ENCODE measurements at places on chromosomes 7 and 10.

DNA sequence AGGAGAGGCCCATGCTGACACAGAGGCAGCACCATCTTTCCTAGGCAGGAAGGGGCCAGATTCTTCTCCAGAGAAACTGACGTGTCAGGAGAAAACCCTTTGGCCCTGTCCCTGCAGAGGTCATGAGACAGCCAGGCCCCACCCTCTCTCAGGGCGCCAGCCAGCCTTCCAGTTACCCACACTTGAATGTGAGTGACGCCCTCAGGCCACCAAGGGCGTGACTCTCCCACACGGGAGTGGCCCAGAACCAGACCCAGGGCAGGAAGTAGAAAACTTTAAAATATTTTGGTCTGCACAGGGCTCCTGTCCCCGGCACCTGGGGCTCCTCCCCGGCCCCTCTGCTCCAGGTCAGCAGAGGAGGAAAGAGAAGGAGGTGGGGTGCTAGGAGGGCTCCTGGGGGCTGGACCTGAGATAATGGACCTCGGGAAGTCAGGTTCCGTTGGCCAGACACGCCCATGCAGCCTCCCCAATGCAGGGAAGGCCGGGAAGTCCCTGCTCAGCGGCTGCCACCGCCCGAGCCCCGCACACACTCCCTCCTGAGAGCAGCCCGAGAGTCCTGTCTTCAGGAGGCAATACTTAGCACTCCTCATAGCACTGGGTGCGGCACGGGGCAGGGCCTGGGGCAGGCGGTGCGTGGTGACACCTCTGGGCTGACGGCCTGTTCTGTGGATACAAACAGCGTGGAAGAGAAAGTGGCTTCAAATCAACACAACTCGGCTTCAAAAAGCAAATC, 67.0 kb upstream of the CFAP46 start:
- DNase-seq, result peak; percentile 88

- no peak for DNase-seq
Observed at GRCh38 chr10:74875966-74876365, 49.6 kb downstream of the KAT6B start.

- no peak for DNase-seq
Observed at GRCh38 chr7:29599026-29599425, 35.4 kb downstream of the PRR15 start.

- DNase-seq, result peak; percentile 58
Observed at GRCh38 chr10:114632869-114633715, 25.0 kb downstream of the ABLIM1 start.

DNA sequence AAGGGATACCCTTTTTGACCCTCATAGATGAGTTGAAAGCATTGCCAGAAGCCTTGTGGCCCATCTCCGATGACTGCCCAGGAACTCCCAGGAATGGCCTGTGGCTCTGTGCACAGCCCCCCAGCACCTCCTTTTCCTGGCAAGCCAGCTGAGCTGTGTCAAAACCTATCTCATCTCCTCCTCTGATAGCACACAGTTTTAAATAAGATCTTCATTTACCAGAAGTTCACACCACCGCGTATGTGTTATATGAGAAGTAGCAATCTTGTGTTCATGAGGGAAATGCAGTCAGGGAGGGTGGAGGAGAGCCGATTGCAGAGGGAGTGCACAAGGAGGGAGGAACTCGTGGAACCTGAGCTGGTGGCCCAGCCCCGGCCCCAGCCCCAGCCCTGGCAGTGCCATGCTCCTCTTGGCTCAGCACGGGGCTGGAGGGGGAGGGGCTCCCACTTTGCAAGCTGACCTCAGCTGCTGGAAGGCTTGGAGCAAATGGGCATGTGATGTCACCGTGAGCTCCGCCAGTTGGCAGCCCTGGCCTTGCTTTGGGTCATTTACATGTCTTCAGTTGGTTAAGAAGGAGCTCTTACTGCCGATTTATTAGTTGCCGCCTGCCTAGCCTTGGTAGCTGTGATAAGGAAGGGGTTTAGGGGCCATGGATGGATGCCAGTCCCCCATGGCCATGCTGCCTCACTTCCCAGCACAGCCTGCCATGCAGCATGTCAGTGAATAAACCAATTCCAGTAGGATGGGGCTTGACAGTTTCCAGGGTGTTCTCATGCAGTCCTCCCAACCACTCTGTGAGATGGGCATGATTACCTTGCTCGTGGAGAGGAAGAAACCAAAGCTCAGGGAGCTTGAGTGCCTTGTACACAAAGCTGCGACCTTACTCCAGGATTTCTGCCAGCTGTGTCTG, 20.0 kb downstream of the UNC5B start:
- DNase-seq, result peak; percentile 90

- DNase-seq, result no peak
Observed at GRCh38 chr7:157352516-157352915, 15.7 kb downstream of the DNAJB6 start.

- DNase-seq, result no peak
Observed at GRCh38 chr7:18648849-18649758, 153.6 kb downstream of the HDAC9 start.

- DNase-seq, result no peak
Observed at GRCh38 chr7:139673230-139673629, 104.6 kb downstream of the HIPK2 start.

- DNase-seq, result no peak
Observed at GRCh38 chr10:121338206-121338980, 259.9 kb downstream of the FGFR2 start.

DNA sequence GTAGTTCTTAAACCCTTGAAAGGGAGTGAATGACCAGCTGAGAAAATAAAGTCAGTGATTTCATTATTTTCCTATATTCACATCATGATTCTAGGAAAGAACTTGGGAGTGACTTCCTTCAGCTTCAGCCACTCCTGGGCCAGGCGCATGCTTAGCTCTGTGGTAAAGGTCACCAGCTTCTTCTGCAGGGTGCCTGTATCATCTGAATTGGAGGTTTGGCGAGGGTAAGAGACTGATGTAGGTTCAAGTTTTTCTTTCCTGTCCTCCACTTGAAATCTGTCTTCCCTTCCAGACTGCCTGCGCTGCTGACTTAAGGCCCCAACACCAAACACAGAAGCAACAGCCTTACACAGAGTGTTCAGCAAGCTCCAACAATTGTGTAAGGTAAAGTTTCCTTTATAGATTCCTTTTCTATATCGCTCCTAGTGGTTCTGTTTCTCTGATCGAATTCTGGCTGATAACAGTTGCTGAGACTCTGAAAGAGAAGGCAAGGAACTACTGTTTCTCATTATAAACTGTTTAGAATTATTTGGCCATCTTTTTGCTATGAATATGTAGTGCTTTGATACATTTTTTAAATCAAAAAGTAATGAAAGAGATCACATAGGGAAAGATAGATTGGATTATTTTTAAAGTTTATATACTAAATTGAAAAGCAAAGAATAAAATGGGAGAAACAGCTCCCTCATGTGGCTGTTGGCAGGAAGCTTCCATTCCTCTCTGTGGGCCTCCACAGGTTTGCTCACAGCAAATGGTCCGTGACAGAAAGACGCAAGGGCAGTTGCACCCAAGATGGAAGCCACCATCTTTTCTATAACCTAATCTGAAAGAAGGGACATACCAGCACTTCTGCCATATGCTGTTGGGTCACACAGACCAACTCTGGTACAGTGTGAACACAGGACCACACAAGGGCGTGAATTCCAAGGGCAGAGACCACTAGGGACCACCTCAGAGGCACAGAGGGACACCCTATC, 14.0 kb downstream of the GATAD1 start:
- DNase-seq, result no peak

DNA sequence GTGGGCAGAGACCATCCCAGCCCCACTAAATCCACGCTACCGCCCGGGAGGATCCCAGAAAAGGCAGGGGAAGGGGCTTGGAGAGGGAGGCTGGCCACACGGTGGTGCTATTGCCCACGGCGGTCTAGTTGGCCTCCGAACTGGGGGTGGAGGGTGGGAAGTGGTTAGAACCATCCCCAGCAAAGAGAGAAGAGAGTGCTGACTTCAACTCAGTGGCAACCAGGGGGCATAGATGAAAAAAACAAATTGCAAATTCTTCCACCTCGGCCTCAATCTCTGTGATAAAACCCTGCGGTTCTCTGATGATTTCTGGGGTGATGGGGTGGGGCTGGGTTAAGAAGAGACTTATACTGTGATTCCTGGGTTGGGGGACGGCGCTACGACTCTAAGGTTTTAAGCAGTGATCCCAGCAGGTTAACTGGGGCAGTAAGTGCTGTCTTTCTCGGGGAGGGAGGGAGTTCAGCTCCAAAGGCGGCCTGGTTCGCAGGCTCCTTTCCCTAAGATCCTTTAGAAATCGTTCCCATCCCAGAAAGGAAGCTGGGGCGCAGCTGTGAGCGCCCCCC, 154.5 kb upstream of the LYZL2 start:
- DNase-seq, result peak; percentile 92

GRCh38 chr10:129111922-129112321, 355.1 kb upstream of the MGMT start:
- DNase-seq, result no peak

GRCh38 chr10:31101123-31101522, 69.5 kb upstream of the ZNF438 start:
- no peak for DNase-seq

GRCh38 chr10:117622471-117623184, 80.1 kb downstream of the EMX2 start:
- no peak for DNase-seq

- DNase-seq, result no peak
Observed at GRCh38 chr10:22646388-22646853, 68.0 kb downstream of the PIP4K2A start.

DNA sequence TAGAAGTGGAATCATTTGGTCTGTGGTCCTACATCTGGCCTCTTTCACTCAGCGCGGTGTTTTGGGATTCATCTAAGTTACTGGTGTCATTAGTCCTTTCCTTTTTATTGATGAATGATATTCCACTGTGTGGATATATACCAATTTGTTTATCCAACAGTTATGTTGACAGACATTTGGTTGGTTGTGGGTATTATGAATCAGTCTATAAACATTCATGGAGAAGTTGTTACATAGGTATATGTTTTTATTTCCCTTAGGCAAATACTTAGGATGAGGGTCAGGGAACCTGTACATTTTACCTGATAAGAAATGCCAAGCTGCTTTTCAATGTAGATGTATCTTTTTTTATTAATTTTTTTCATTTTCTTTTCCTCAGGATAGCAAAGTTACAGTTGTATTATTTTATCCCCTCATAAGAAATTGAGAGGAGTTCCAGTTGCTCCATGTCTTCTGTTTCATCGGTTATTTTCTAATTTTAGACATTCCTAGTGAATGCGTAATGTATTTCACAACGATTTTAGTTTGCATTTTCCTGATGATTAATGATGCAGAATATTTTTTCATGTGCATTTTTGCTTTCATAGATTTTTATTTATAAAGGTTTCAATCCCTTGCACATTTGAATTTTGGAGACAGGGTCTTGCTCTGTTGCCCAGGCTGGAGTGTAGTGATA, 203.8 kb upstream of the SH2B2 start:
- DNase-seq, result no peak

DNA sequence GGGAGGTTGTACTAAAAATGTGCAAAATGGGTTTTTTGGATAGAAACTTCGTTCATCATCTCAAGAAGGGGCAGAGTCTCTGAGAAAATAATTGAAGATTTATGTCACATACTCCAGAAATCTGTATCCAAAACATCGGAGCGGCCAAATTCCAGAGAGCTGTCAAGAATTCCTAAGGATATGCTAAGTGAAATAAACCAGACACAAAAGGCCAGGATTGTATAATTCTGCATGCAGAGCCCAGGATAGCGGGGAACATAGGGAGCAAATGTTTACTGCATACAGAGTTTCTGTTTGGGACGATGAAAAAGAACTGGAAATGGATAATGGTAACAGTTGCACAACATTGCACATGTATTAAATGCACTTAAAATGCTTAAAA, 224.2 kb upstream of the AUTS2 start:
- DNase-seq, result no peak

GRCh38 chr7:81839708-81840369, 70.0 kb upstream of the HGF start:
- DNase-seq, result no peak

- DNase-seq, result no peak
Observed at GRCh38 chr7:26284995-26285632, 6.5 kb upstream of the SNX10 start.

DNA sequence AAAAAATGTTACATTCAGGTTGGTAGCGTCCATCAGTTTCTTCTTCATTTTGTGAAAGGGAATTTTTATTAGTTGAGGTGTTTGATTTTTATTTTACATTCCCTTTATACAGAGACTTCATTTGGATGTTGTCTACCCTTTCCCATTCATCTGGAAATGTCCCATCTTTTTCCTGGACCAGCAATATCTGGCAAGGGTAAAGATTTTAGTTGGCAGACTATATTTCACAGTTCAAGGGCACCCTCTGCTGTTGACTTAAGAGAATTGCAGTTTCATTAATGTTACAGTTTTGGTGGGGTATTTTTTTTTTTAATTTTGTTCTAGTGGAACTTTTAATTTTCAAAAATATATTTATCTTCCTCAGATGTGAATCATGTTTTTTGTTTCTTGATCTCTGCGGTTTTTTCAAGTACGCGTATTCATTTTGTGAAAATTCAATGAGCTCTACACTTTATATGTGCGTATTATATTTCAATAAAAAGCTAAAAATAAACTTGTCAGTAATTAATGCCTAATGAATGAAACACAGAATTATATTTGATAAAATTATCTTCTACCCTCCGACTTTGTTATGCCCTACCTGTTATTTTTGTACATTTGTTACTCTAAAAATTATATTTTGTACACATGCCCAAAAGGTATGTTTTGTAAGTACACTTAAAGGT, 97.9 kb upstream of the KLF14 start:
- no peak for DNase-seq

GRCh38 chr7:12244129-12244528, 33.0 kb downstream of the TMEM106B start:
- DNase-seq, result no peak
